ENCODE measurements at places on chromosomes 2 and 18.

GRCh38 chr2:213934560-213934959 is 476.3 kb upstream of the VWC2L start:
- no peak for DNase-seq

DNA sequence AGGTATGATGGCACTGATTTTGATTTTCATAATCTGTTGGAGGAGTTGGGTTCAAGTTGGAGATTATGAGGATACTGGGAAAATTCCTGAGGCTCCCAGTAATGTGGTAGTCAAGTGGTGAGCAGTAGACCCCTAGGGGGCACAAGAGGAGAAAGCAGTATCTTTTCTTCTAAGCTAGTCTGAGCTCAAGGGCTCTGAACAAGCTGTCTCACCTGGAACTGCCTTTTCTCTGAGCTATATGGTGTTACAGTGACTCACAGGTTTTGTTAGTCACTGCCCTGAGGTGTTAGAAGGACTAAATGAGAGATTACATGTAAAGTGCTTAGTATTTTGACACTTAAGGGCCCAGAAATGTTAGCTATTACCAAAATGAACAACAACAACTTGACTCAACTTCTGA is 42.2 kb downstream of the CD302 start:
- DNase-seq: peak; percentile 20

DNA sequence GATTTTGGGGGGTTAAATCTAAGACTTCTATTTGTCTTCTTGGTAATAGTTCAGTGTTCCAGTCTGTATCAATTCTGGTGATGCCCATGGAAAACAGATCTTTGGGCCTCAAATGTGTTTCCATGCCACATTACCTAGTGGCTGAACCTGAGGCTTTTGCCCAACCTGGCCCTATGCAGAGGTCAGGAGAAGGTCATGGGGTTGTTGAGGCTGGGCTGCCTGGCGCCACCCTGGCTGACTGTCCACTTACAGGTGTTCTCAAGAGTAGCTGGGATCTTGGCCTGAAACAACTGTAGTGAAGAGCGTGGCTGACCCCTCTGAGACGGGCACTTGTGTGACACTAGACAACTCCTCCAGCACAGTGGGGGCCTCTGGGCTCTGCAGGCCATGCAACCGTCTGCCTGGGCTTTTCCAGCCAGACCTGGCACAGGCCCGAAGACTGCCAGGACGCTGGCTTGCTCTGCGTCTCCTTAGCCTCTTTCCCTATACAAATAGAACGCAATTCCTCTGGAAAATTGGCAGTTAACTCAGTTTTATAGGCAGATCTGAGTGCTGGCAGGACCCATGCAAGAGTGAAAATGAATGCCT is 127.8 kb downstream of the TRIM43 start:
- no peak for DNase-seq

GRCh38 chr18:35432565-35433001 is 55.4 kb upstream of the ZNF396 start:
- DNase-seq: no peak

GRCh38 chr2:66536997-66537396 is 102.1 kb downstream of the MEIS1 start:
- DNase-seq: no peak

DNA sequence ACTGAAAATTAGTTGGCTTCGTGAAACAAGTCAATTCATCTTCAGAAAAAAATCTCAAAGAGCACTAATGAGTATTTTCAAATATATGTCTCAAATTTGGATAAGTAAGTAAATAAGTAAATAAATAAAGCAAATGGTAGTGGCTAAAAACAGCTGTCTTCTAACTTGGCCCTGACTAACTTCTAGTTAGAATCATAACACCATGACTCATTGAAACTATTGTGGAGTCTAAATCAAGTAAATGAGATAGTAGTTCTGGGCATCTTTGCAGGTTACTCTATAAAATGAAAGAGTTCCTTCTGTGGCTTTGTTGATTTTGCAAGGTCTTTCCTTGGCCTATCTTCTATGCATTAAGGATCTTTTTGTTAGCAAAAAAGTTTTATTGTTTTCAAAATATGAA is 110.7 kb downstream of the SLC8A1 start:
- DNase-seq: no peak

GRCh38 chr2:60641811-60642788 is 88.6 kb upstream of the BCL11A start:
- peak; percentile 36 for DNase-seq

- DNase-seq: no peak
Measured at GRCh38 chr2:73897934-73898333, 5.1 kb downstream of the ACTG2 start.

DNA sequence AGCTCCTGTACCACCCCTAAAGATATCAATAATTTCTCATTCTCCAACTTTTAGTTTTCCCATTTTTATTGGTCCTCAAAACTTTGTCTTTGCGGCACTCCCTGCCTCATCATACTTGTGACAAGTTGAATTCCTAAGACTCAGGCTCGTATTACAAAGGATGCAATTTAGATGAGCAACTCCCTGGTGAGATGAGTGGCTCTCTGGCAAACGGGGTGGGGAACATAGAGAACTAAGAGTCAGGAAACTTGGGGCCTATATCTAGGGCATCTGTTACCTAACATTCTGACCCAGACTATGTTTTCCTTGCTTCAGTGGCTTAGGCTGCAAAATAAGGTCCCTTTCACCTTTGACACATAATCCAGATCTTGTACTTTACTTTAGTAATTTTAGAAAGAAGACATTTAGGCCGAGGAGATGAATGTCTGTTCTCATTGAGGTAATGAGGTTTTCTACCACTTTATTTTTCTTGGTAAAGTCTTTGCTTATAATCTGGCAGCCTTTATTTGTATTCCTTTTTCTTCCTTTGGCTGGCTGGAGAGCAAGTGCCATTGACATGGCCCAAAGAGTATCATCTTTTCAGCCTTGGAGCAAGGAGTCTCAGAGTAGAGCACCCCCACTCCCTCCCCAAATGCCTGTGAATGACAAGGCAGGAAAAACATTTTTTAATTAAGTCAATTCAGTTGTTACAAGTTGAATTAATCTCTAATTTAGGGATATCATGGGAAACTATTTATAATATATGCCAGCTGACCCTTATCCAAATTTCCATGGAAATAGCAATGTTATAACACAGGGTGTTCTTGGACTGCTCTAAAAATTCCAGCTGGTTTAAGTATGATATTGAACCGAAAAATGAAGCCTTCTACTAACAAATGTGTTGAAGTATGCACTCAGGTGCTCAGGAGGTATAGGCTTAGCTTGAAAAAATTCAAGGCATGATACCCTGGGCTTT is 15.2 kb downstream of the TSPYL6 start:
- no peak for DNase-seq

DNA sequence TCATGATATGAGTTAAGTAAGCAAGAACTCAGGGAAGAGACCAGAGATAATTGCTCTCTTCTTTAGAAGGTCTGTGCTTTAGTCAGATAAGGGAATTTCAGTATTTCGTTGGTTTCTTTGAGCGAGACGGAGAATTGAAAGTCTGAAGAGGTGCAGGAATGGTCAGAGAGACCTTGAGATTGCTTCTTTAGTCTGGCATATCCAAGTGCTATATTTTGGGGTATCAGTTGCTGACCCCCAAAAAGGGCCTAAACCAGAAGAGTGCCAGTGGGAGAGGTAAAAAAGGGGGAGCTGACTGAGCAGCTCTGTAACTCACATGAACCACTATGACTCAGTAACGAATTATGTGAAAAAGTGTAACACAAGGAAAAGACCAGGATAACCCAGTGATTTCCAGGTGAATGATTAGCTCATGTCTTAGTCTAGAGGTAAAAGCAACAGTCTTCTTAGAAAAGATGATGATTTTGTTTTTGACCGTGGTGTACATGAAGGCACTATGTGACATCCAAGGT is 932.9 kb downstream of the TDRD15 start:
- no peak for DNase-seq

GRCh38 chr18:6638447-6638846 is 91.1 kb upstream of the ARHGAP28 start:
- DNase-seq: no peak

- DNase-seq: no peak
Measured at GRCh38 chr2:164510895-164511294, 110.4 kb downstream of the GRB14 start.

DNA sequence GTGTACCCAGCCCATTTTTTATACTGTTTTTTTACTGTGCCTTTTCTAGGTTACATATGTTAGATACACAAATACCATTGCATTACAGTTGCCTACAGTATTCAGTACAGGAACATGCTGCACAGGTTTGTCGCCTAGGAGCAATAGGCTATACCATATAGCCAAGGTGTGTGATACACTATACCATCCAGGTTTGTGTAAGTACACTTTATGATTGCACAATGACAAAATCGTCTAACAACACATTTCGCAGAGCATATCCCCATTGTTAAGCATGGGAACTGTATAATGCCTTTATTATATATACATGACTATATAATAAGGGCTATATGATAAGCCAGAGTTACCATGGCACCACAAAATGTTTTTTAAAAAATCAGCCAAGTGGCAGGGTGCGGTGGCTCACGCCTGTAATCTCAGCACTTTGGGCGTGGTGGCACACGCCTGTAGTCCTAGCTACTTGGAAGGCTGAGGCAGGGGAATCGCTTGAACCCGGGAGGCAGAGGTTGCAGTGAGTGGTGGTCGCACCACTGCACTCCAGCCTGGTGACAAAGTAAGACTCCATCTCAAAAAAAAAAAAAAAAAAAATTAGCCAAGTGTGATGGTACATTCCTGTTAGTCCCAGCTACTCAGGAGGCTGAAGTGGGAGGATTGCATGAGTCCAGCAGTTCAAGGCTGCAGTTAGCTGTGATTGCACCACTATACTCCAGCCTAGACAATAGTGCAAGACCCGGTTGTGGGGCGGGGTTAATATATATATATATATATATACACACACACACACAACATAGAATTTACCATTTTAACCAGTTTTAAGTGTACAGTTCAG is 2.8 kb upstream of the CENPA start:
- no peak for DNase-seq

DNA sequence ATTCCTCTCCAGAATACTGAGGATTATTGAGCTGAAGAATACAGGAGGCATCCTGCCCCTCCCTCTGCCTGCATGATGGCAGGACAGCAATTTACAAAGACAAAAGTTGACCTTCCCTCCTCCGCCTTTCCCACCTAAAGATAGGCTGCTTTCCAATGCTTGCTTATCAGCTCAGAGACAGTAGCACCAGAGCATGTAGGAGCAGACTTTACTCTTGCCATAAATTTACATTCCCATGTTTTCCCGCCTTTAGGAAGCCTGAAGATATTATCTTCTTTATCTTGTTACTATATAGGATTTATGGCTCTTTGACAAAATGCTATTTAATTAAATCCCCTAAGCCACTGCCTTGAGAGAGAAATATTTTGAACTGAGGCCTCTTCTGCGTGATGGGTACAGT is 135.6 kb upstream of the HNMT start:
- DNase-seq: no peak

DNA sequence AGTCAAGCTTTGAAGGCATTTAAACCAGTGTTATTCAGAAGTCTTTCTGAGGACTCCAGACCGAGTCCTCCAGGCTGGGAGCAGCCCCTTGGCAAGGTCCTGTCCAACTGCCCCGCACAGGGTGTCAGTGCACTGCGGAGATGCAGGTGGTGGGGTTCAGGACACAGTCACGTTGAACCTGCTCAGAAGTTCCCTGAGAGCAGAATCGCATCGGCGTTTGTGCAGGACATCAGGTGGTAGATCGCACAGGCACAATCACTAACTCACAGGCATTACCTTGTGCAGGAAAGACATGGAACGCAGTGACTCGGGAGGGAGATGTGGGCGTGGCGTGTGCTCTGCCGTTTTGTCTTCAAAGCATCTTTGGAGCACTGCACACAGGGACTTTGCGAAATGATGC is 10.4 kb downstream of the COPS9 start:
- no peak for DNase-seq

DNA sequence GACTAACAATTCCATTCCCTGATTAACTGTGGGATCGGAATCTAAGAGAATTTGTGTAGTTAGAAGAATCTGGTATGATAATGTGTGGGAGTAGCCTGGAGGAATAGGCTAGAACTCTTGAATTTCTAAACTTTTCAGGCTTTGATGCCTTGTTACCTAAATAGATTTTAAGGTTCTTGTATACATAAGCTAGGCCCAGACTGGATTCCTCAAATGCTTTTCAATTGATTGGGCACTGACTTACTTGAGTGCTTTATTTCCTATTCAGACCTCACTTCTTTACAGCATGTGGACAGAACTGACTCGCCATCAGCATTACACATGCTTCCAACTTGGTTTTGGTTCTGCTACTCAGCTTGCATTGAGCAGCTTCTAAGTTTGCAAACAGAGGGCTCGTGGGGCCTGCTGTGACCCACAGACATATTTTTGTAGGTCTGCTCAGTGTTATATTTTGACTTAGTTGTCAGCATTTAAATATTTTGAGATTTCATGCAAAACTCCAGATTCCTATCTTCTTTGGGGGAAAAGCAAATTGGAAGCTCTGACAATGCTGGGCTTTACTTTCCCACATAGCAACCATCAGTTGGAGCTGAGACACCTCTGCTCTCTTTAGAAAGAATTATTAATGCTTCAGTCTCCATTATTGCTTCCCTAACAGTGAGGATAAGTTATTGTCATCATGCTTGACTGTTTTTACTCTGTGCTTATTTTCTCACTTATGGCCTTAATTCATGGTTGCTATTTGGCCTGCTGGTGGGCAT is 5.7 kb downstream of the PARD3B start:
- DNase-seq: no peak

- no peak for DNase-seq
Measured at GRCh38 chr2:239153806-239154591, 246.8 kb downstream of the HDAC4 start.

GRCh38 chr2:132253496-132254305 is 91.9 kb upstream of the ANKRD30BL start:
- DNase-seq: no peak

- no peak for DNase-seq
Measured at GRCh38 chr2:119486886-119487285, 37.4 kb downstream of the SCTR start.

- no peak for DNase-seq
Measured at GRCh38 chr2:176124947-176125771, 2.6 kb downstream of the HOXD9 start.

DNA sequence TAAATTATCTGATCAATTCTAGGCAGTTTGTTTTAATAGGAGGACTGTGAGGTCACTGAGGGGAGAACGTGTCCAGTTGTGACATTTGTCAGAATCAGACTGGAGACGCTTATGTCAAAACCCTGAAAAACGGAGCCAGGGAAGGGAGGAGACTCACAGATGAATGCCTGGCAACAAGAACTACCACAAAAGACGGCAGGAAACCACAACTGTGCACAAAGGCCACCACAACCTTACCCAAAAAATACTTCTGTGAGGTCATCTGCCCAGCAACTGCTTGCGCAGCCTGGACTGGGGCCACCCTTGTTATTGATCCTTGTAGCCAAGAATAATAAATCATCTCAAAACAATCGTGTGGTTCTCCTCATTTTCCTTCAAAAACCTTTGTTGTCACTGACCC is 173.0 kb upstream of the ALKAL2 start:
- peak; percentile 35 for DNase-seq

- no peak for DNase-seq
Measured at GRCh38 chr2:117738991-117739839, 75.3 kb upstream of the DDX18 start.

DNA sequence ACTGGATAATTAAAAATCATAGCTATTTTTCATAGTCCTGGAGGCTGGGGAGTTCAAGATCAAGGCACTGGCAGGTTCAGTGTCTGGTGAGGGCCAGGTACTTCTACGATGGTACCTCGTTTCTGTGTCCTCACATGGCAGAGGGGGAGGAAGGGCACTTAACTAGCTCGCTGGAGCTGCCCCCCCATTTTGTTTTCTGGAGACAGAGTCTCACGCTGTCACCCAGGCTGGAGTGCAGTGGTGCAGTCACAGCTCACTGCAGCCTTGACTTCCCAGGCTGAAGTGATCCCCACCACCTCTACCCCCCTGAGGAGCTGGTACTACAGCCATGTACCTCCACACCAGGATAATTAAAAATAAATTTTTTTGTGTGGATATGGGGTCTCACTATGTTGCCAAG is 40.3 kb downstream of the ASB1 start:
- DNase-seq: no peak
